ENCODE measurements at places on chromosomes 12 and 14. TPM values are rescaled to one million over a fixed set of nuclear protein-coding genes. Genes with fewer than 3 reads are reported as not detected.

The KRT2 gene
- total RNA-seq, result not detected

The RERGL gene
- total RNA-seq, result not detected

The ZBTB42 gene
- 3.0 TPM for total RNA-seq

The RILPL2 gene
- 23.8 TPM for total RNA-seq

The AQP2 gene
- total RNA-seq, result not detected

The GPR137C gene
- 0.19 TPM for total RNA-seq

The BRI3BP gene
- 41.0 TPM for total RNA-seq

The MIPOL1 gene
- total RNA-seq, result not detected

The ZFP36L1 gene
- total RNA-seq, result 109 TPM

The CEBPE gene
- total RNA-seq, result 0.21 TPM

The LTBR gene
- 1.2 TPM for total RNA-seq

The CDH24 gene
- 0.53 TPM for total RNA-seq

The GPRC5D gene
- not detected for total RNA-seq

The LRP1-AS gene
- total RNA-seq, result not detected

The RITA1 gene
- total RNA-seq, result 26.1 TPM

The MIP gene
- total RNA-seq, result not detected

The SERPINA1 gene
- 0.27 TPM for total RNA-seq

The CLECL1 gene
- 8.5 TPM for total RNA-seq

The DGKA gene
- total RNA-seq, result 199 TPM

The TMEM253 gene
- not detected for total RNA-seq

The KRT71 gene
- not detected for total RNA-seq
